Activated CD4-positive, alpha-beta T cell treated with anti-CD3 and anti-CD28 coated beads for 24 hours (primary cell): ENCODE measurements at places on chromosomes 3 and 15.

DNA sequence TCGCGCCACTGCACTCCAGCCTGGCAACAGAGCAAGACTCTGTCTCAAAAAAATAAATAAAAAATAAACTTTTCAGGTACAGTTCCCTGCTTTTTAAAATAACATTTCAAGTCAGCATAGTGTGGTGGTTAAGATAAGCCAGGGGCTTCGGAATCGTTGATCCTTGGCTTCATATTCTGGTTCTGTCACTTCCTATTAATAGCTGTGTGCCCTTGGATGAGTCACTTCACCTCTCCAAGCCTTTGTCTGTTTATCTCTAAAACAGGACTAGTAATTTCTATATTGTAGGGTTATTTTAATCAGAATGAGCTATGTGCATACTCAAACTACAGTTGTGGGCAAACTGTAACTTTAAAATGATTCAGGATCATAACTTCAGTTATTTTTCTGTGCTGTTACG lies 53.8 kb upstream of the SENP5 start:
- DNase-seq: no peak

GRCh38 chr3:31725568-31725967 lies 192.8 kb downstream of the STT3B start:
- DNase-seq: no peak

DNA sequence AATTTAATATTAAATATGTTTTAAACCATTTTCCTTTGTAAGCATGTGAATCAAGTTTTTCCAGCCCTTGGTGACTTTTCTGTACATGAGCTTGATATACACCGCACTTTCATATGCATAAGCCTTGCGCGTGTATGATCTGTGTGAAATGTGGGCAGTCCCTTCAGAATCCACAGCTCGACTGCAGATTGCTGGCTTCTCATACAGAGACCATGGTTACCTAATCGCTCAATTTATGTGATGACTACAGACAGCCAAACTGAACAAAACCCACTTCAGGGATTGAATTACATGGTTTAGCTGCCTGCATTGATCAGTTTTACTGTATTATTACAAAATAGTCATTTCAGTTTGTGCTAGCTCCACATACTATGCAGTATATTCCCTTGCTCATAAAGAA lies 212.3 kb upstream of the NECTIN3 start:
- DNase-seq: no peak

- no peak for DNase-seq
Observed at GRCh38 chr3:49378249-49378895, 20.2 kb upstream of the GPX1 start.

DNA sequence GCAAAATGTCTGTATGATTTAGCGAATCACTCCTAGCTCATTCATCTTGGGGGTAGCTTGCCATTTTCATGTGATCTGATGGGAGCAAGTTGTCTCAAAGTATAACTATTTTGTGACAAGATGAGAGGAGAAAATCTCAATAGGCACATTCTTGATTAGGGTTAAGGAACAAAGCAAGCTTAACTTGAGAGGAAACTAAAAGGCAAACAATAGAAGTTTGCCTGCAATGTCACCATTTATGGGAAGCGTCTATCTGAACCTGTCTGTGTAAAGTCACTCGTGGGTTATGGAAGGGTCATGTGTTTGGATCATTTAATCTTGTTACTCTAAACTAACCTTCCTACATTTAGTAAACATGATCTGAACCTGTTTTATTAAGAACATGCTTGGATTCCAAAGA lies 232.5 kb downstream of the CDIN1 start:
- no peak for DNase-seq

- DNase-seq: no peak
Observed at GRCh38 chr15:40441565-40442531, 1.1 kb downstream of the BAHD1 start.

- no peak for DNase-seq
Observed at GRCh38 chr3:128238184-128238489, 84.9 kb downstream of the EEFSEC start.

DNA sequence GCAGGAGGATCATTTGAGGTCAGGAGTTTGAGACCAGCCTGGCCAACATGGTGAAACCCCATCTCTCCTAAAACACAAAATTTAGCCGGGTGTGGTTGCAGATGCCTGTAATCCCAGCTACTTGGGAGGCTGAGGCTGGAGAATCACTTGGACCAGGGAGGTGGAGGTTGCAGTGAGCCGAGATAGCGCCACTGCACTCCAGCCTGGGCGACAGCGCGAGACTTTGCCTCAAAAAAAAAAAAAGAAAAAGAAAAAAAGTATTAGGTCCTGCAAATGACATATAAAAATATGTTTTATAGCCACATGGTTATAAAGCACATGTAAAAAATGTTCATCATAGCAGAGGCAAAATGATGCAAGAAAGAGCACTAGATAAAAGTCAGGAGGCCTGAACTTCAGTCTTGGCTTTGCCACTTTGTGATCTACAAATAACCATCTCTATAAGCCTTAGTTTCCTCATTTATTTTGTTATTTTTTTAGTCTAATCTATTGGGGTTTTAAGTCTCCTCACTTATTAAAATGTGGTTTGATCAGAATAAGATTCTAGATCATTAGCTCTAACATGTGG lies 4.9 kb downstream of the SLC12A6 start:
- no peak for DNase-seq

GRCh38 chr15:73910522-73911303 lies 15.5 kb upstream of the LOXL1 start:
- DNase-seq: no peak
